Gastrocnemius medialis (tissue), 4 donors: ENCODE measurements at places on chromosomes 7 and 10. TPM values are rescaled to one million over a fixed set of nuclear protein-coding genes. Genes with fewer than 3 reads are reported as not detected.

The STK31 gene
- not detected for total RNA-seq

The CHAT gene
- total RNA-seq, result not detected

The COL17A1 gene
- 0.63 TPM for total RNA-seq

The PRSS2 gene
- not detected for total RNA-seq

The CALHM2 gene
- 19.2 TPM for total RNA-seq

The ADAM22 gene
- total RNA-seq, result 0.12 TPM

The CC2D2B gene
- 0.31 TPM for total RNA-seq

The SPDYE8 gene
- not detected for total RNA-seq

The TRIM74 gene
- total RNA-seq, result not detected

The NXPH1 gene
- not detected for total RNA-seq

The PLPP4 gene
- total RNA-seq, result not detected

The NPFFR1 gene
- total RNA-seq, result 0.03 TPM

The SLC26A3 gene
- total RNA-seq, result not detected

The SPDYE9 gene
- total RNA-seq, result not detected
